Ascending aorta (tissue), 2 donors: ENCODE measurements at places on chromosomes 6 and 20. TPM values are rescaled to one million over a fixed set of nuclear protein-coding genes. Genes with fewer than 3 reads are reported as not detected.

DNA sequence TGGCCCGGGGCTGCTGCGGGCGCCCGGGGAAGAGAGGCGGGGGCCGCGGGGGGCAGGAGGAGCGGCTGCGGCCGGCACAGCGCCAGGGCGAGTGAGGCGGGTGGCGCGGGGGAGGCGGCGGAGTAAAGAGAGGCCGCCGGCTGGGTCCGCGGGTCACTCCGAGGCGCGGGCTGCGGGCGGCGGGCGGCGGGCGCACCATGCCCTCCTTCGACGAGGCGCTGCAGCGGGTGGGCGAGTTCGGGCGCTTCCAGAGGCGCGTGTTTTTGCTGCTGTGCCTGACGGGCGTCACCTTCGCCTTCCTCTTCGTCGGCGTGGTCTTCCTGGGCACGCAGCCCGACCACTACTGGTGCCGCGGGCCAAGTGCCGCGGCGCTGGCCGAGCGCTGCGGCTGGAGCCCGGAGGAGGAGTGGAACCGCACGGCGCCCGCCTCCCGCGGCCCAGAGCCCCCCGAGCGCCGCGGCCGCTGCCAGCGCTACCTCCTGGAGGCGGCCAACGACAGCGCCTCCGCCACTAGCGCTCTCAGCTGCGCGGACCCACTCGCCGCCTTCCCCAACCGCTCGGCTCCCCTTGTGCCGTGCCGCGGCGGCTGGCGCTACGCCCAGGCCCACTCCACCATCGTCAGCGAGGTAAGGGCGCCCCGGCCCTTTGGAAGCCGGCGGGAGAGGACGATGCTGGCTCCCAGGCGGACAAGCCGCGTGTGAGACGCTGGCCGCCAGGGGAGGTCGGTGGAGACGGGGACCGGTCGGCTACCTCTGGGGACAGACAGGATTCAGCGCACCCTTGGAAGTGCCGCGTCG, at the start of gene SLC22A3:
Gene SLC22A3, plus strand, starts transcription at position 156 of the 797 bp plus-strand sequence. Its CDS starts 42 bp downstream, at position 198.
- no peak for DNase-seq

DNA sequence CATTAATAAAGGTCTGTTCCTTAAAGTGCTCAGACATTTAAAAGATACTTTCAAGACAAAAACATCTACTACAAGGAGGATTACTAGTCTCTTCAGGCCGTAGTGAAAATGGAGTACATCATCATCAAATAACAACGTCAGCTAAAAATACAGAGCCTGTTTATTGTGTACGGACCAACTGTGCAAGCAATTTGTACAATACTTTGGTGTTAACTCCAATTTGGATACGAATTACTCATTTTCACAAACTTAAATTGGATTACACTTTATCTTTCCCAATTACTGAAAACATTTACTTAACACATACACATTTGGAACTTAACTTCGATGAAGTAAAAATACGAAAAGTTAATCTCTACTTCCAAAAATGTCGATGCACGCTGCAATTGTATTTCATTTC, 802 bp downstream of the CYP39A1 start:
- no peak for DNase-seq

- no peak for DNase-seq
Measured at GRCh38 chr6:116446399-116446798, 14.8 kb upstream of the CALHM6 start.

DNA sequence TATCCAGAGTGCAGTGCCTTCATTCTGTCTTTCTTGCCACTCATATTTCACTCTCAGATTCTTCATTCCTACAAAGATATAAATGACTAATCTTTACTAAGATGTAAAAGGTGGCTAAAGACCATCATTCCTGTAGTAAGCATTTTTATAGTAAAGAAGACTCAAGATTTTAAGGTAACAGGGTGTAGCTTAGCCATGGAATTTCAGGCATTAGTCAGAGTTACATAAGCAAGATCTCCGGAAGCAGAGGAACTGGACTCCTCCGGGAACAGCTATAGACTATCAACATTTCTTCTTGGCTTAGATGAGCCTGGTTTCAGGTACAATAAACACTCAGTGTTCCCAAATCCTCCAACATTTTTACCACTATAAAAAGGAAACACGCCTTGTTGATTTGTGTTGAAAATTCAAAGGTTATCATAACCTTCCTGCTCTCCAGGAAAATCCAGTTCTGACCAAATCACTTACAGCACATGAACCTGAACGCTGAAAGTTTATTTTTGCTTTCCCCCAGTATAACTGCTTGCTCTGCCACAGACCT, 23.7 kb downstream of the SERPINB1 start:
- DNase-seq: no peak

GRCh38 chr20:34315236-34315635, 12.1 kb upstream of the AHCY start:
- DNase-seq: no peak

GRCh38 chr6:18395856-18396197, 8.7 kb downstream of the RNF144B start:
- no peak for DNase-seq

DNA sequence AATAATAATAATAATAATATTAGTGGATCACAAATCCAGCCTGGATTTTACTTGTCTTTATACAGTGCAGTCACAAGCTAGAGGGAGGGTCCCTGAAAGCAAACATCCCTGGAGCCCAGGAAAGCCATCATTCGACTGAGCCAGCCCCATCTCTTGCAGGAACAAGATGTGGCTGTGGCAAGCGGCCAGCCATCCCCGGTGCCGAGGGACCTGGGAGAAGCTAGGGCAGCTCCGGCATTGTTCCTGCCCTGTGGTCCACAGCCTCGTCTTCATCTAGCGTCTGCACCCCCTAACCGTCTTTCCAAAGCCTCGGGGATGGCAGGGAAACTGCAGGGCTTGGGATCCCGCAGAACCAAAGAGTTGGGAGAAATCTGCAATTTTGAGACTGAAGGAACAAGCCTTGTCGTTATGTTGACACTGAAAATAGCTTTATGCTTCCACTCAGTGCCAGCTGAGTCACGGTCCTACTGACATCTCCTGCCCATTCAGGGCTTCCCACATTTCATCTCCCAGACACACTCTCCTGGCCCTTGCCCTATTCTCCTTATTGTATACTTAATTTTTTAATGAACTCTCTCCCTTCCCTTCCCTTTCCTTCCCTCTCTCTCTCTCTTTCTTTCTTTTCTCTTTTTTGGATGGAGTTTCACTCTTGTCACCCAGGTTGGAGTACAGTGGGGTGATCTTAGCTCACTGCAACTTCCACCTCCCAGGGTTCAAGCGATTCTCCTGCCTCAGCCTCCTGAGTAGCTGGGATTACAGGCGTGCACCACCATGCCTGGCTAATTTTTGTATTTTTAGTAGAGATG, 62.5 kb upstream of the ZNFX1 start:
- DNase-seq: no peak

GRCh38 chr20:40056171-40056570, 632.9 kb downstream of the MAFB start:
- no peak for DNase-seq

- DNase-seq: no peak
Measured at GRCh38 chr6:45655745-45656476, 278.2 kb upstream of the SUPT3H start.

Gene ZFP57
- not detected for total RNA-seq

Gene LHFPL5
- total RNA-seq: not detected

Gene C6orf132
- 1.3 TPM for total RNA-seq

Gene PREX1
- total RNA-seq: 75.4 TPM

Gene HM13
- 84.9 TPM for total RNA-seq
